Nephron progenitor cell (in vitro differentiated cells): ENCODE measurements at places on chromosomes 6 and 20.

DNA sequence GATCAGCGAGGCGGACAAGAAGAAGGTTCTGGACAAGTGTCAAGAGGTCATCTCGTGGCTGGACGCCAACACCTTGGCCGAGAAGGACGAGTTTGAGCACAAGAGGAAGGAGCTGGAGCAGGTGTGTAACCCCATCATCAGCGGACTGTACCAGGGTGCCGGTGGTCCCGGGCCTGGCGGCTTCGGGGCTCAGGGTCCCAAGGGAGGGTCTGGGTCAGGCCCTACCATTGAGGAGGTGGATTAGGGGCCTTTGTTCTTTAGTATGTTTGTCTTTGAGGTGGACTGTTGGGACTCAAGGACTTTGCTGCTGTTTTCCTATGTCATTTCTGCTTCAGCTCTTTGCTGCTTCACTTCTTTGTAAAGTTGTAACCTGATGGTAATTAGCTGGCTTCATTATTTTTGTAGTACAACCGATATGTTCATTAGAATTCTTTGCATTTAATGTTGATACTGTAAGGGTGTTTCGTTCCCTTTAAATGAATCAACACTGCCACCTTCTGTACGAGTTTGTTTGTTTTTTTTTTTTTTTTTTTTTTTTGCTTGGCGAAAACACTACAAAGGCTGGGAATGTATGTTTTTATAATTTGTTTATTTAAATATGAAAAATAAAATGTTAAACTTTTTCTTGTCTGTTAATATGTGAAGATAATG lies 2.2 kb downstream of the HSPA1B start:
- no peak for DNase-seq

DNA sequence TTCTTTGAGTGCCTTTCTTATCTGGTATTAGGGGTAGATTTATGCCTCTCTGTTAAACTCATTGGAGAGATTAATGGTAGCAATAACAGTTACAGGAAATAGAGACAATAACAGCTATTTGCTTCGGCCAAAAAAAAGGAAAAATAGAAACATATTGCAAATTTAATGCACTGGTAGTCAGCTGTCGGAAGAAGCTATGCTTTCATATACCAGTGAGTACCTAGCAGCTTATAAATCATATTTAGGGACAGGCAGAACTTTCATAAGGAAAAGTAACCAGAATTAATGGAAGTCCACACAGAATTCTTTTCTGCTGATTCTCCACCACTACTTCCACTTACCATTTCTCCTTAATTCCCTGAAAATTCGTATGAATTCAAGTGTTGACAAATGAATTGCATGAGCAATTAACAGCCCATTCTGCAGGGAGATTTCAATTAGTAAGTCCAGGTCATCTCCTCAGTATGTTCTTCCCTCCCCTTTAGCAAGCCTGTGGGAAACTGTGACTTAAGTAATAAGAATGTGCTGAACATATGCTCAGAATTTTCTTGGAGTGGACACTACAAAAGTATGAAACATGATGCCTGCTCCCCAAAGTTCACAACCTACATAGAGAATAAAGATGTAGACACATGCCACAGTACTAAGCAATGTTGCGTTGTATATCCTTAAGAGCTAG lies 196.7 kb upstream of the KCNQ5 start:
- no peak for DNase-seq

GRCh38 chr6:99349171-99350141 lies at the start of gene FAXC:
Gene FAXC (minus strand): TSS chr6:99349674. CDS start chr6:99349372, 302 bp downstream.
- peak; percentile 67 for DNase-seq

DNA sequence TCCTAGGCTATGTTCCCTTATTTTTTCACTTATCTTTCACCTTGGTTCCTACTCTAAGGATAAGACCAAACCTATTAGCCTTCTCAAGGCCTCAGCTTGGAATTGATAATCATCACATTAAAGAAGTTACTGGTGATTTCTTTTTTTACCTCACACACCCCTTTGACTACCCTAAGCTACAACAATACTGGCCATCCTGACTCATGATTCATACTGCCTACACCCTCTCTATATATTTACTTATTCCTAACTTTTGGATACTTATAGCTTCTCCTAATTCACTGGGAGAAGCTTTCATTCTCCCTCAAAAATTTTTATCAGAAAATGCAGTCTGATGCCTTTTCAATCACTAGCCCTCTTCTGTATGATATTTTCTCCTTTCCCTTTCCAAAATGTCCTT lies 256.1 kb downstream of the TBX18 start:
- DNase-seq, result no peak

DNA sequence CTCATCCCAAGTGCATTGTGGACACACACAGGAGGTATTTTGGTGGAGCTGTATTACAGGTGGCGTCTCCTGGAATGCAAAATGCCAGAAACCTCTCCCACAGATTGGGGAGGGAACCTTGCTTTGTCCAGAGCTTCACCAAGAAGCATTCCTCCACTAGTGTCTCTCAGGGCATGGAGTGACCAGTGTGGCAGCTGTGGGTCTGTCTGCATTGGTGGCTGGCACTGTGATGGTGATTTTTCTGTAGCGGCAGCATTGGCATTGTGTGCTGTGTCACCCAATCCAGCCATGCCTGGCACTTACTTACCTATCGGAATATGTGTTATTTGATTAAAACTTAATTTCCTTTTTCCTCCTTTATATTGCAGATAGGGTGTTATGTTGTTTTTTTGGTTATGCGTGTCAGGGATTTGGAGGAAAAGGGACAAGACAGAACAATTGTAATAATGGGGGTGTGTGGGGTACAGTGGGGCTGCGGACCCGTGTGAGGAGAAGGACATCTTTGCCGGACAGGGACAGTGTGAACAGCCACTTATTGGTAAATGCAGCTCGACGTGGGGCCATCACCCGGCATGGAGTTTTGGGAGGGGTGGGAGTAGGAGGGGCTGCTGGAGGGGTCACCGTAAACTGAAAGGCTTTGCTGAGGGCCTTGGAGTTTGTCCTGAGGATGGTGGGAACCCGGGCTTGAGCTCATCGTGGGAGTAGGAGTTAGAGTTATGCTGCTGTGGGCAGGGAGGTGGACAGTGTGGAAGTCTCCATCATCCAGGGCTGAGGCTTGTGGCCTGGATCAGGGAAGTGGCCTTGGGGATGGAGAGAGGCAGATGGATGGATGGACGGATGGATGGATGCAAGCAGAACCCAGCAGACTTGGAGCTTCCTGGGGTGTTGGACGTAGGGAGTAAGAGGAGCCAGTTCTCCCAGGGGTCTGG lies 105.0 kb downstream of the SYCP2 start:
- DNase-seq, result no peak

DNA sequence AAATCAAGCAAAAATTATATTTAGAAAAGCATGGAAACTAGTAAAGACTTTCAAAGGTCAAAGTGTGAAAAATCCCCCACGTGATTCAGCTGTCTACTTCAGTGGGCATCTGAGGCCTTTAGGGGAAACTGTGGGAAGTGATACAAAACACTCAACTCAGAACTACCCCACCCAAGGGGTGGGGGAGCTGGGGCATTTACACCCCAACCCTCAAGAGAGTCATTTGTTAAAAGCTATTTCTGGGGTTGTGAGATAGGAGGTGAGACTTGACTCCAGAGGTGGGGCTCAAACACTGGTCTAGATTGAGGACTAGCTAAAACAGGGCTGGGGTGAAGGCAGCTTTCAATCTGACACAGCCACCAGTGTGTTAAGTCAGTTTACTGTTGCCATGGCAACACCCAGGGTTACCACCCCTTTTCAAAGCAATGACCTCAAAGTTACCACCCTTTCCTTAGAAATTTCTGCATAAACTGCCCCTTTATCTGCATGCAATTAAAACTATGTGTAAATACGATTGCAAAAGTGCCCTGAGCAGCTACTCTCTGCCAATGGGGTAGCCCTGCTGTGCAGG lies 9.9 kb upstream of the GTSF1L start:
- no peak for DNase-seq

DNA sequence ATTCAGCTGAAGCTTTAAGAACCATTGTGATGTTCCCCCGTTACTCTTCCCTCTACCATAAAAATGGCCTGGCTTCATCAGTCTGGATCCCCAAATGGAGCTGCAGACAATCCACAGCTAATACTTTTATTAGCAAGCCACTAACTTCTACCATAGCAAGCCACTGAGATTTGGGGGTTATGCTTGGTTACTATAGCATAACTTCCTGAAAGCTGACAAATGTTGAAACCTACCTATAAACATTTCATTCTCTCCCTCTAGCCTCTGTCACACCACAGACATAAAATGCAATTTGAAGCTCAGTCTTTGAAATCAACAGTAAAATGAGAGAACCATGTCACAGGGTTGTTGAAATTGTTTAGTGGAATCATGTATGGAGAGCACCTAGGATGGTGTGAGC lies 3.0 kb upstream of the HTR1E start:
- DNase-seq, result no peak

GRCh38 chr6:130982135-130982534 lies 80.9 kb downstream of the EPB41L2 start:
- DNase-seq, result no peak

DNA sequence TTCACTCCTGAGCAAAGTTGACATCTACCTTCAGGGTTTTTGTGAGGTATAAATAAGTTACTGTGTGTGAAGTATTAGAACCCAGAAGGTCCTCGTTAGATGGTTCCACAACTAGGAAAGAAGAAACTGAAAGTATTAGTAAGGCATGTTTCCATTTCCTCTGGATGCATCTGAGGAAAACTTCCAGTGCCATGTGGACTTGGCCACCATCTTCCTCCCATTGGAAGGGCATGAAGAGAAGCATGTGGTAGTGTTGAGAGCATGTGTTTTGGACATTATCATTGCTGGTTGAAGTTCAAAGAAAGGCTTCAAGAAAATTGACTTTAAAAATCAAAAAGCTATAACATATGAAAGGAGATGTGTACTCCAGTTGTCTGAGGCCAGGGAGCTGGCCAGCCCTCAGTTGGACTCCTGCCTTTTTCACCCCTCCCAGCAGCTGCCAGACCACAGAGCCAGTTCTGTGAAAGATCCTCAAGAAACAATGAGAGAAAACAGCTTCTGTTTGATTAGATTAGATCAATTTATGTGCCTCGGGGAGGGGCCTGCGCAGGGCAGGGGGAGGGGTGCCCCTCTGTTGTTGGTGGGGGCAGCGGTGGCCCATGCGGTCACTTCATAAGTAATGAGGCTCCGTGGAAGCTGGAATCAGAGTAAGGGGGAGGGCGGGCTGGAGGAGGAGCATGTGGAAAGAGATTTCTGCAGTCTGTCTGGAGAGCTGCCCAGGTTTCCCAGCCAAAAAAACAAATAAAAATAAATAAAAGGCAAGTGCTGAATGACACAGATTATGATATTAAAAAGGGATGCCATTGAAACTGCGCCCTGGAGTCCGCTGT lies 154.0 kb downstream of the JARID2 start:
- peak; percentile 60 for DNase-seq

GRCh38 chr20:4457566-4458543 lies 263.9 kb upstream of the PRND start:
- no peak for DNase-seq
